ENCODE measurements at places on chromosomes 3 and 15.

DNA sequence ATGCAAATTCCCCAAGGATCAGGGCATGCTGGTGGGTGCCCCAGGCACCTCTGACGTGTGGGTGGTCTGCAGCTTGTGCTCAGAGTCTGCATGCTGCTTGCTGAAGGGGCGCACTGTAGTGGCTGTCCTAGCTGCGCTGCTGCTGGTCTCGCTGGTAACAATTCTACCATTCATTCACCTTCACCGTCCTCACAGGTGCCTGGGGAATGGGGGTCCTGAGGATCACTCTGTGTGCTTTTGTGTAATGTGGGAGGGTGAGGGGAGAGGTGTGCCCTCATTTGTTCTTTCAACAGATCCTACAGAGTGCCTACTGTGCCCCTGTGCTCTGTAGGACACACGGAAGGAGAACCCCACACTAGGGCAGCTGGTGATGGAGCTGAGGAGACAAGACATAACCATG lies 2.1 kb upstream of the ITGA11 start:
- DNase-seq, result no peak

DNA sequence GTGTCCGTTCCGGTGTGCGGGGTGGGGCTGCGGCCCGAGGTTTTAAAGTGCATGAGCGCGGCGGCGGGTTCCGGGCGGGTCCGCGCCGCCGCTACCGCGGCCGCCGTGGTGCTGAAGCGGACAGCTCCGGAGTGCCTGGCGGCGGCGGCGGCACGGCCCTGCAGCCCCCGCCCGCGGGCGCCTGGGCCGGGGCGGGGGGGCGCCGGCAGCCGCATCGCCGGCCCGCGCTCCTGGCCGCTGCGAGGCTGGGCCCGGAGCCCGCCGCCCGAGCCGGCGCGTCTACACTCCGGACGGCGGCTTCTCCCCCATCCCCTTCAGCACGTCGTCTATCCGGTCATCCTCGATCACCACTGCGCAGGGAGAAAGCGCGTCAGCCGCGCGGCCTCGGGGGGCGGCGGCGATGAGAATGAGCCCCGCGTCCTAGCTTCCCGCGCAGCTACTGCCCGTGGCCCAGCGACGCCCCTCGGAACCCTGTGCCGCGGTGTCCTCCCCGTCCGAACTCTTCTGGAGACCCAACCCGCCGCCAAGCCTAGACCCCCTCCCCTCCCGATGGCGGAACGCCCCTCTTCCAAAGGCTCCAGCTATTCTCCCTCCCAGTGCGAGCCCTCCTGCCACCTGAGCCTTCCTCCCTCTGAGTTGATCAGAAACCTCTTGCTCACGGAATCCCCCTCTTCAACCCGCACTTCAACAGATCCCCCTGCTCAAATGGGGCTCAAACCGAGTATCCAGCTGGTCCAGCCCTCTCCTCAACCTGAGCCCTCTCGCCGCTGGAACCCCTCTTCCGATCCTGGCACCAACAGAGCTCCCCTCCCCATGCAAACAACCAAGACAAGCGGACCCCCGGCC lies 1.3 kb downstream of the CAMK2N2 start:
- peak; percentile 73 for DNase-seq

- DNase-seq, result peak; percentile 22
Measured at GRCh38 chr15:56168394-56168793, 75.3 kb downstream of the RFX7 start.

DNA sequence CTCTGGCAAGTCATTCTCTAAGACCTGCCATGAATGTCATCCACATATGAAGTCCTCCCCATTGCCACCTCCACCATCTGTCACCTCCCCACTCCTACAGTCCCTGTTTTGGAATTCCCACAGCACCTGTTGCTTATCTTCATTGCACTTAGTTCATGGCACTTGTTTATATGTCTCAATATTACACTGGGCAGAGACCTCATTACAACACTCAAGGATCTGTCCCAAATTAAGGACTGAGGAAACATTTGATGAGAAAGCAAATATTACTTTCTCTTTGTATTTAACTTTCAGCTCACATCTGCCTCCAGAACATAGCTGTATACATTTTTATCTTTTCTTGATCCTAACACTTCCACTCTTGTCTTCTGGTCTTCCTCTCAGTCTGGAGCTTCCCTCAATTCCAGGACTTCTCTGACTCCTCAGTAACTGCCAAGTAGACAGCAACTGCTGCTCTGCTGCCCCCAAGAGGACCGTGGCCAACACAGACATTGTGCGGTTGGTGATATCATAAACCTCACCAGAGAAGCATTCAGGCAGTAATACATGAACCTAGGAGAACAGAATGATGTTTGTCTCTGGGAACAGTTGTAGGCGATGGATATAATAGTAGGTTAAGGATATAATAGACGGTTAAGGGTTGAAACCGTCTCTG lies 45.0 kb upstream of the FGF12 start:
- DNase-seq, result no peak

- DNase-seq, result no peak
Measured at GRCh38 chr3:16369885-16370284, 104.9 kb downstream of the OXNAD1 start.

DNA sequence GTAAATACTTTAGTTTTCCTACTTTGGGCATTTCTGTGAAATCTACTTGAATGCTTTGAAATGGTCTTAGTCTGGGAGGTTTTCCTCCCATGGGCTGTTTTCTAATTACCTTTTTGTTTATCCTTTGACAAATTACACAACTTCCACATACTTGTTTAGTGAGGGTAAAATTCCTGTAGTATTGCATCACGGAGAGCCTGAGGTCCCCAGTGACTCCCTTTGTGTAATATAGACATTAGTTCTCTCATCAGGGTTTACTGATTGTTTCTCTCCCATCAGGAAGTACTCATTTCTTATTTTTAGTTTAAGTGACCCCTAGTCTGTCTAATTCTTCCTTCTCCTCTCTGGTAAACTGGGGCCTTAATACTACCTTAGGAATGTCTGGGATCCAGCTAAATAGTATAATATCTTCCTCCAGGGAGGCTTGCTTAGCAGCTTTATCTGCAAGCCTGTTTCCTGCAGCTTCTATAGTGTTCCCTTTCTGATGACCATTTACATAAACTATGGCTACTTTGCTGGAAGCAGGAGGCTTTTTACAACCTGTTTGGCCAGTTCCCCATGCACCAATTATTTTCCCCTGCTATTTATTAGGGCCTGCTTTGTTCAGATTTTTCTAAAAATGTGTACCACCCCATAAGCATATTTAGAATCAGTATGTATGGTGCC lies 87.2 kb upstream of the XCR1 start:
- DNase-seq, result peak; percentile 60

DNA sequence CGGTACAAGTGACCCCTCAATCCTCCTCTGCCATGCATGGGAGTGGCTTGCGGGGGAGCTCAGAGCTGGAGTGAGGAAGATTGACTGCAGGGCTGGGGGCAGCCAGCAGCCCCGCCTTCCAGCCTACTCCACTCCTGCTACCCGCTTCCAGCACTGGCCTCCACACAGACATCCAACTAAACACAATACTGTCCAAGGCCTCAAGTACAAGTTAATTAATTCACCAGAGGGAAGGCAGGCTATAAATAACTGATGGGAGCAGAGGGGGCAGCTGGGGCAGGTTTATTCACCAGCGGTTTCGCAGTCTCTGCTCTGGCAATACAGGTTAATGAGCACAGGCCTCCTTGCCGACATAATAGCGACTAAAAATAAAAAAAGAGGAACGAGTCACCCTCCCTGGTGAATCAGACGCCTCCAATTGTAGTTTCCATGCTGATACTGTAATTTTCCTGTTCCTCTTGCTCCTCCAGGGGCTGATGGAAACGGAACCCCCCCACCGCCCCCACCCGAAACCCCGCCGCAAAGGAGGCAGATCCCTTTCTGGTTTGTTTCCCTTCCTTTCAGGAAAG lies 166.4 kb upstream of the TLE3 start:
- no peak for DNase-seq

GRCh38 chr3:126923423-126923822 lies 59.5 kb upstream of the PLXNA1 start:
- no peak for DNase-seq

DNA sequence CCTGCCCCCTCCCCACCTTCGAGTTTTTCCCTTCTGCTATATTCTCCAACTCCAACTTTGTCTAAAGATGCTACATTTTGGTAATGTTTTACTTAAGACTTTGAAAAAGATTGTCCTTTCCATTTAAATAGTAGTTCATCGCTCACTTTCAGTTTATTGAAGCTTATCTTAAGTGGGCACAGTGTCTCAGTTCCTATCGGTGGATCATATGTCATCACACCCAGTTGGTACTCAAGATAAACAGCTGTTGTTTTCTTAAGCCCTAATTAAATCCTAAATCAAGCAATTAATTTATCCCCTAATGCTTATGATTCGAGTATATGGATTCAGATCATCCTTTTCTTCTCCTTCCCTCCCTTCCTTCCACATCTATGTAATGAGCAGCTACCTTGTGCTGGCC lies 210.7 kb downstream of the TLE3 start:
- DNase-seq, result no peak

GRCh38 chr3:152331998-152332397 lies 63.3 kb downstream of the MBNL1 start:
- DNase-seq, result no peak

GRCh38 chr3:116129187-116129946 lies 315.9 kb downstream of the LSAMP start:
- DNase-seq, result no peak

DNA sequence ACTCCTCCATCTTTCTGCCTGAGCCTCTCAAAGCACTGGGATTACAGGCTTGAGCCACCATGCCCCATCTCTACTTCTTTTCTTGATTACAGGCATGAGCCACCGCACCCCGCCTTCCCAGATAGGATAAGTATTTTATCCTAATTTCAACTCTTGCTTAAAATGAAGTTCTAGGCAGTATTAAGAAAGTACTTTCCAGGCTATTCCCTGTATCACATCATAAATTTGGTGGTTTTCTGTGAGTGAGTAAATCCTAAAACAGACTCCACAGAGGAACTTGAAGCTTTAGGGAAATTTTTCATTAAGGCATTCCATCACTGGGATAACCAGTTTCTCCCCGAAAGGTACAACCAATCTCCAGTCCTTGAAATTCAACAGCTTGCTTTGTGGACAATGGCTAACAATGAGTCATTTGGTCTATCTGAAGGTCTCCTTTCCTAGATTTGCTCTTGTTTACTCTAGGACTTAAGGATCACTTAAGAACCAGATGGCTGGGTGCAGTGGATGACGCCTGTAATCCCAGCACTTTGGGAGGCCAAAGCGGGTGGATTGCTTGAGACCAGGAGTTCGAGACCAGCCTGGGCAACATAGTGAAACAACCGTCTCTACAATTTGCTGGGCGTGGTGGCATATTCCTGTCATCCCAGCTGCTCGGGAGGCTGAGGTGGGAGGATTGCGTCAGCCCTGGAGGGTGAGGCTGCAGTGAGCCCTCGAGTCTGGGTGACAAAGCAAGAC lies 49.7 kb upstream of the SKIL start:
- no peak for DNase-seq

GRCh38 chr3:2133146-2133545 lies 34.5 kb downstream of the CNTN4 start:
- no peak for DNase-seq

DNA sequence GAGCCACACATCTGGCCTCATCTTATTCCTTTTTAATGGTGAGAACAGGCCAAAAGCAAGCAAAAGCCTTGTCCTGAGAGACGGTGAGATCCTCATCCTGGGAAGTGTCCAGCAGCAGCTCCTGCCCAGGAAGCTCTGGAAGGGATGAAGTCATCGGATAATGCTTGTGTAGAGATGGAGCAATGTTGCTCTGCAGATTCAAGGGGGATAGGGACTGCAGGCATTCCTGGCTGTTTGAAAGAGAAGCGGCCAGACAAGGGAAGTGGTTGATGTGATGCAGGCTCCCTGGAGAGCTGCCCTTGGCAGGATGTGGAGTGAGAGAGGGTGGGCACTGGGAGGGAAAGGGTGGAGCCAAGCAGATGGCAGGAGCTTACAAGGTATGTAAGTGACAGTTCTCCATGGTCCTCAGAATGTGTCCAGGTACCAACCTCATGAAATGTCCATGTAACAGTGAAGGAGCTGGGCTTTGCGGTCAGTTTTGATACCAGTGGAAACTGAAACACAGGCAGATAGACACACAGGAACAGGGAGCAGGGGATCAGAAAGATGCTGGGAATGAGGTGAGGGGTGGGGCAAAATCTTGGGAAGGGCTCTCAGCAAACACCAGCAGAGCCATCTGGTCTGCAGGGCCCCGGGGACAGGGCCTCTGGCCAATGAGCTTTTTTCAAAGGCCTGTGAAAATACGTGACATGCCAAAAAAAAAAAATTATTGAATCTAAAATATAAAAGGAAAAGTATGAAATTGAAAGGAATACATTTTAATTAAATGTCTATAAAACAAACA lies 32.2 kb upstream of the LACTB start:
- peak; percentile 91 for DNase-seq

DNA sequence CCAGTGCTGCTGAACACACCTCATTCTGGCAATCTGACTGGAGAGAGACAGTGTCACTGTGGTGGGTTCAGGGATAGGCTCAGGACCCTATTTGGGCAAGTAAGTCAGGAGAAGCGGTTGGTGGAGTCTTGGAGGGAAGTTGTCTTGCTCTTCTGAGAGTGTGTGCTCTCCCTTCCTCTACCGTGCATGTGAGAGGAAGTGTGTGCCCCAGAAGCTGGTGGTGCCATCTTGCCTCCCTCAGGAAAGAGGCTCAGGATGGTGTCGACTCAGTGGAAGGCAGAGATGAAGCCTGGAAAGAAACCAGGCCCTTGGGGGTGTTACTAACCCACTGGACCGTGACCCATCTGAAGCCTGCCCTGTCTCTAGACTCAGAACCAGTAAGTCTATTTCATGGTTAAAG lies 6.8 kb upstream of the RARRES1 start:
- no peak for DNase-seq

DNA sequence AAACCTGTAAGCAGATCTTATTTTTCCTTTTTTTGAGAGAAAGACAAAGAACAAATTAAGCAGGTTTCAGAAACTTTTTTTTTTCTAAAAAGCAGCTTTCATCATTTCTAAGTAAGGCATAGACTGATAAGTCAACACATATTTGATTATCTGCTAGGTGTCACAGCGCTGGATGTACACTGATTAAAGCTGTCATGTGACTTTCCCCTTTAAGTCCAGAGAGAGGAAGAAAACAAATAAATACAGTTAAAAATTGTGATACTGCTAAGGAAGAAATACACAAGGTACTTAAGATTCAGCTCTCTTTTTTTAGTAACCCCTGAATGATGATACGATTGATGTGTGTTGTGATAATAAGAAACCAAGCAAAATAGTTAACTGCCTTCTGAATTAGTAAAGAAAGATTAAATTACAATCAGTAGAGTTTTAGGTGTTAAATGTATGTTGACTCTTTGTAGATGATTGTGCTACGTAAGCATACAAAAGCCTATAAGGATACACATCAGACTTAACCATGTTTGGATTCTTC lies 2.8 kb downstream of the GLCE start:
- no peak for DNase-seq

GRCh38 chr15:70853973-70854665 lies at the start of gene LARP6:
TSS of gene LARP6 (minus strand) at chr15:70854157. CDS start at chr15:70854088, 69 bp downstream.
- peak; percentile 65 for DNase-seq

DNA sequence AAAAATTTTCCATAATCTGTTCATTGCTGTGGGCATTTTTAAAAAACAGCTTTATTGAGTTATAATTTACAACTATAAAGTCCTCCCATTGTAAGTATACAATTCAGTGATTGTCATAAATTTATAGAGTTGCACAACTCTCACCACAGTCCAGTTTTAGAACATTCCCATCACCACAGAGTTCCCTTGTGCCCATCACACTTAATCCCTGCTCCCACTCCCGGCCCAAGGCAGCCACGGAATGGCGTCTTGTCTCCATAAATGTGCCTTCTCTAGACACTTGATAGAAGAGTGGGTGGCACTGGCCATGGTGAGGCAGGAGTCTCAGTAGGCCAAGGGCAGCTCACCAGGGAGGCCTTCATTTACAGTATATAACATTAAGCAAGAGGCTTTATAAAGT lies 6.3 kb downstream of the TSEN2 start:
- DNase-seq, result no peak
